ENCODE measurements at places on chromosomes 1 and 21.

DNA sequence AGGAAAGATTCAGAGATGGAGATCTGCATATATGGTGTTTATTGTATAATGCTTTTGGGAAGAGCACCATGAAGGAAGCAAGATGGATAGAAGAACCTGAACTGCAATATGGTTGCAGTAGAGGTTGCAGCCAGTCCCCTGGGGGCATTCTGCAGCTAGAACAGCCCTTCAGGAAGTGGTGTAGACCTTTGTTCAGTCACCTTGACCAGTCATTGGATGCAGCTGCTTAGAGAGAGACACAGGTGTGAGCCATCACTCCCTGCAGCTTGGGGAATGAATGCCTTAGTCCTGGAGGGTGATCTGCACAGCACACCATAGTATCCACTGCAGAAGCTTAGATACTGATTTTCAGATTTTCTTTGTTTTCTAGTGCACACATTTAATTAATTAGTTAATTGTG is 42.3 kb downstream of the NEK7 start:
- no peak for DNase-seq

DNA sequence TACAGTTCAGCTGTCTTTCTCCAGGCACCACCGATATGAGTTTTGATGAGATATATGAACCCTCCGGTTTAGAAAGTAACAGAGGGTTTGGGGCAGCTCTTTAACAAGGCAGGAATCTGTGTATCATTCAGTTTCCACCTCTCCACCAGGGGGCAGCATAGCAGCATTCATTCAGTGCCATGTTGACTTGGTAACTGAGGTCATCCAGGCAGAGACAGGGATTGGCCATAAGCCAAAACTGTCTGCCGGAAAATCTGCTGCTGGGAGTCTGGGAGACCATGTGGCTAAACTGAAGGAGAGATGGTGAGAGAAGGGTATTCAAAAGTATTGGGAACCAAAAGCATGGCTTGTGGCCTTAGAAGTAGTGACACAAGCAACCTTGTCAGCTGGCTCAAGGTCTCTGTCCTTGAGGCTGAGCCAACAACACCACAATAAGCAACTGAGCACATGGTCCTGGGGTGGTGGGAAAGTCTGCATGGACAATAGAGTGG is 98.5 kb downstream of the LMX1A start:
- no peak for DNase-seq

GRCh38 chr1:203690730-203691129 is 64.1 kb downstream of the ATP2B4 start:
- DNase-seq, result no peak

GRCh38 chr1:119735217-119735616 is 23.5 kb downstream of the PHGDH start:
- no peak for DNase-seq

DNA sequence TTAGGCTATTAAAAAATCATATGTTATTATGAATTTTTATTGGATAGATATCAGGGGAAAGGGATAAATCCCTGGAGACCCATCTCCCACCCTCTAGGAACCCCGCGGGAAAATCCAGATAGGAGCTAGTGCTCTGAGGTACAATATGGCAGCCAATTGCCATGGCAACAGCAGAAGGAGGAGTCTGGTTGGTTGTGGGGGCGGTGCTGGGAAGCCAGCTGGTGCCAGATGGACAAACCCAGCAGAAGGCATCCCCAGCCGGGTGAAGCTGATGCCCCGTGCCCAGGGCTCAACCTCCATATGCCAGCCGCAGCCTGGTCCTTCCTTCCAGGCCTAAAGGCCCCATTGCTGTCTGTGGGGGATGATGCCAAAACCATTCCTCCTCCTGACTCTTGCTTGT is 38.3 kb downstream of the RHBG start:
- no peak for DNase-seq

- DNase-seq, result no peak
These were observed 28.7 kb upstream of the ARTN start for GRCh38 chr1:43904660-43905551.

GRCh38 chr21:34074283-34075090 is 1.1 kb downstream of the MRPS6 start:
- DNase-seq, result no peak

Measured in stimulated activated CD4-positive, alpha-beta T cell treated with anti-CD3 and anti-CD28 coated beads, Interleukin-1b, Interleukin-23, amount 100 ng/mL, for 1 hour (primary cell).